ENCODE measurements at places on chromosomes 11 and 22.
A peak's percentile ranks its signal among the peaks of the same experiment; 100 is the strongest.

GRCh38 chr11:58900479-58901420 is 38.5 kb upstream of the GLYATL1 start:
- no peak for DNase-seq

DNA sequence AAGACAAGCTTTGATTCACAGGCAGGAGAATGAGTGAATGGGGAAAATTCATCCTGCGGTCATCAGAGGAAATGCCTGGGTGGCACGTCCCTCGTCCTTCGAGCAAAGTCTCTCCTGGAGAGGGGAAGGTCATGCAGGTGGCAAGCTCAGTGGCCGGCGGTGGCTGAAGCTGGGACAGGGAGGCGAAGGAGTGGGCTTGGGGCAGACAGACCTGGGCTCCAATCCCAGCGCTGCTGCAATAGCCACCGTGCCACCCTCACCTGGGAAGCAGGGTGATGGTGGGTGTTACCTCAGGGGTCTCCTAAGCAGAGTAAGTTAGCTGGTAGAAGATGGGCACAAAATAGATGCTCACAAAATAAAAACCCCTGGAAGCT is 22.4 kb upstream of the CACNG2 start:
- no peak for DNase-seq

DNA sequence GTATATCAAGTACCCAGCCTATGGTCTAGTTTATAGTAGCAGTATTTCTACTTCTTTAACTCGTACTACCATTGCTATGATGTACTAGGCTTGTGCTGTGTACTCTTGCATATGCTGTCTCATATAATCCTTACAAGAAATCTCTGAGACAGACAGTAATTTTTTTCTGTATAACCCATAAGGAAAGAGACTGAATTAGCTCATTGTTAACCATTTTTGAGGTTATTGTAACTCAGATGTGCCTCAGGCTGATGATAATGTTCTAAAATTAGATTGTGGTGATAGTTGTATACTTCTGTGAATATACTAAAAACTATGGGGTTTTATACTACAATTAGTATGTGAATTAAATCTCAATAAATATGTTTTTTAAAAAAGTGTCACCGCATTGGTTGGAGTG is 112.2 kb upstream of the RRM1 start:
- DNase-seq, result no peak

- no peak for DNase-seq
These were observed 28.0 kb downstream of the OR8D1 start for GRCh38 chr11:124285610-124286344.

DNA sequence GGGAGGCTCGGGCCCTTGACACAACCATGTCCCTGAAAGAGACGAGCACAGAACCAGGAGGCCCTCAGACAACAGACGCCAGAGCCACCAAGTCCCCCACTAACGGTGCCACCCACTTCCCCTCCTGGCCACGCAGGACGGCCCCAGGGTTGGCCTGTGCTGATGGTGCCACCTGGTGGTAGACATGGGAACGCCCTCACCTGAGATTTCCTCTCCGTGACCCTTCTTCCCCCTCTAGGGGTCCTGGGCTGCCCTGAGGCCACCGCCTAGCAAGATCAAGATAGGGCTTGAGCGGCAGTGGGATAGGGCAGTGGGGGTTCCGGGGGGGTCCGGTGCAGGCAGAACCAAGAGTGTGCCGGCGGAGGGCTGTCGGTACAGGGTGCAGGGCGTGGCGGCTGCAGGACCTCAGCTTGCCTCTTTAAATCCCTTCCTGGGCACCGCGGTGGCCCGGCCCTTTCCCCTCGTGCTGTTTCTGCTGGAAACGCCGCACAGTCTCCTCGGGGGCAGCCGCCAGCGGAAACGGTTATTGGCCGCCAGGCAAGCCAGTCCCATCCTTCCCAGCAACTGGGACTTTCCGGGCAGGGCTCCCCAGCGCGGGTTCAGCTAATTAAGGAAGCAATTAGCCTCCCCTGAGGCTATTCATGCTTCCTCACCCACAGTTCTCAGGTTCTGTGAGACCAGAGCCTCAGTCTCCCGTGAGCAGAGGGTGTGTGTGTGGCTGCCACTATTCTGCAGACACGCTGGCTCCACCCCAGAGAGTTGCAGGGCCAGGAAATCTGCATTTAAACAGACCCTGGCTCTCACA is 5.5 kb upstream of the NFAM1 start:
- no peak for DNase-seq

- DNase-seq, result no peak
These were observed 16.6 kb downstream of the TUG1 start for GRCh38 chr22:30985561-30986208.

DNA sequence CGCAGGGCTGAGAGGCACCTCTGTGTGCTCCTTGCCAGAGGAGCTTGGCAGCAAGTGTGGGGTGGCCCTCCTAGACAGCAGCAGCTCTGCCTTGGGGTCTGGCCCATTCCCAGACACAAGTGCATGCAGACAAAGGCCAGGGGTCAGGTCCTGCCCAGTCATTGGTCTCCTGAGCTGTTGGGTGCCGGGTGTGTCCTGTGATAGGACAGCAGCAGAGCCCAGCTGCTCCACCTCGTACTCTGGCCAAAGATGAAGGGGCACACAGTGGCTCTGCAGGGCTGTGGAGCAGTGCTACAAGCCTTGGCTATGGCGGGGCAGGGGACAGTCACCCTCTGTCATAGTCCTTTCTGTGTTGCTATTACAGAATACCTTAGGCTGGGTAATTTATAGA is 17.3 kb upstream of the OSBPL5 start:
- peak; percentile 56 for DNase-seq

- no peak for DNase-seq
These were observed 38.8 kb upstream of the POU2AF1 start for GRCh38 chr11:111417766-111418435.

DNA sequence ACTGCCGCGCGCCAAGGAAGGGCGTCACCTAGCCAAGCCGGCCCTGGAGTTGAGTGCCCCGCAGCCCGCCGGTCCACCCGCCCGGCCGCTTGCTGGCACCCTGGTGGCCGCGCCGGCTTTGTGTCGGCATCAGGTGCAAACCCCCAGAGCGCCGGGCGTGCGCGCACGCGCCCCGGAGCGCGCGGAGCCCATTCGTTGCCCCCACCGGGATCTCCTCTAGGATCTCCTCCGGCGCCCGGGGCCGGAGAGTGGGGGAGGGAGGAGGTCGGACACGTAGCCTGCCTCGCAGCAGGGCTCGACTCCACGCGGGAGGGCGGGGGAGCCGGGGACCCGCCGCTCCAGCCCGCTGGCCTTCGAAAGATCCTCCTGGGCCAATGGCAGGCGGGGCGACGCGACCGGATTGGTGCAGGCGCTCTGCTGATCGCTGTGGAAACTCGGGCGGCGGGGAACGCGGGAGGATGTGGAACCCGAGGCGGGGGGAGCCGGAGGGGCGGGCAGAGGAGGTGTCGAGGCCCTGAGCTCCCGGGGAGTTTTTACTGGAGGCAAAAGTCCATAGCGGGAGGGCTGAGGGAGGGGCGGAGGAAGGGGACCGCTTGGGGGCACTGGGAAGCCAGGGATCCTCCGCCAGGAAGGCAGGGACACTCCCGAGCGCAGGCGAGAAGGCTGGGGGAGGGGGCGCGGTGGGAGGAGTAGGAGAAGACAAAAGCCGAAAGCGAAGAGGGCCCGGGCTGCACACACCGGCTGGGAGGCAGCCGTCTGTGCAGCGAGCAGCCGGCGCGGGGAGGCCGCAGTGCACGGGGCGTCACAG is at the start of gene FADS2:
FADS2 (plus strand) TSS at position 730 of the 808 bp plus-strand sequence. CDS start 91 bp downstream, outside the sequence.
- DNase-seq, result peak; percentile 97

- no peak for DNase-seq
These were observed 2.3 kb downstream of the EXT2 start for GRCh38 chr11:44097821-44098220.

- no peak for DNase-seq
These were observed 66.3 kb downstream of the ETS1 start for GRCh38 chr11:128520888-128521681.

- DNase-seq, result no peak
These were observed 90.9 kb downstream of the MICAL2 start for GRCh38 chr11:12200991-12201985.

GRCh38 chr22:35919002-35919542 is 109.6 kb downstream of the RBFOX2 start:
- no peak for DNase-seq

- no peak for DNase-seq
These were observed 2.9 kb upstream of the LMO1 start for GRCh38 chr11:8266246-8267241.

GRCh38 chr11:69416762-69417698 is 64.4 kb upstream of the LINC01488 start:
- peak; percentile 24 for DNase-seq

DNA sequence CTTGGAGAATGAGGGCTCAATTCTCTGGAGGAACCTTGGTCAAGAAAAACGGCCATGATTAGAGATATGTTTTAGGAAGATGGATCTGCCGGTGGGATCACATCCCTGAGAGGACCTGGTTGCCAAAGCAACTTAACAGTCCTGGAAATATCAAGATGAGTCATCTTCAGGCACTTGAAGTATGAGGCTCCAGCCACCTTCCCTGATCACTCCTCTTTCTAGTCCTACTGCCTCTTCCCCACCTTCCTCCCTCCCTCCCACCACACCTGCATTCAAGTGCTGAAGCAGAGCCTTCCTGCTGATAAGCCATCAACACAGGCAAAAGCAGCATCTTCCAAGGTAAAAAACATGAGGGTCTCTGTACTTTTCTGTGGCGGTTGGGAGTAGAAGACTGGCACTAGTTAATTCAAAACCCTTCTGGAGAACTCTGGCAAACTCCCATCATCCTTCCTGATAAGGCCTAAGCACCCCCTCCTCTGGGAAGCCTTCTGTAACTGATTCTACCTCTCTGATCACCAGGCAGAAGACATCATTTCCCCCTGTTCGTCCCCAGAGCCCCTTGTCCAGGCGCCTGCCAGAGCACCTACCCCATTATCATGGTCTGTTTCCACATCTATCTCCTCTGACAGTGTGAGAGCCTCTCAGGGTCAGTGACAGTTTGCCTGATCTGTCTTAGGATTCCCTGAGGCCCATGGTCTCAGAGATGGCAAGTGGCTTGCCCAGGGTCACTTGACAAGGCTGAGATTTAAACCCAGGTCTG is 79.8 kb downstream of the CLPB start:
- DNase-seq, result no peak

DNA sequence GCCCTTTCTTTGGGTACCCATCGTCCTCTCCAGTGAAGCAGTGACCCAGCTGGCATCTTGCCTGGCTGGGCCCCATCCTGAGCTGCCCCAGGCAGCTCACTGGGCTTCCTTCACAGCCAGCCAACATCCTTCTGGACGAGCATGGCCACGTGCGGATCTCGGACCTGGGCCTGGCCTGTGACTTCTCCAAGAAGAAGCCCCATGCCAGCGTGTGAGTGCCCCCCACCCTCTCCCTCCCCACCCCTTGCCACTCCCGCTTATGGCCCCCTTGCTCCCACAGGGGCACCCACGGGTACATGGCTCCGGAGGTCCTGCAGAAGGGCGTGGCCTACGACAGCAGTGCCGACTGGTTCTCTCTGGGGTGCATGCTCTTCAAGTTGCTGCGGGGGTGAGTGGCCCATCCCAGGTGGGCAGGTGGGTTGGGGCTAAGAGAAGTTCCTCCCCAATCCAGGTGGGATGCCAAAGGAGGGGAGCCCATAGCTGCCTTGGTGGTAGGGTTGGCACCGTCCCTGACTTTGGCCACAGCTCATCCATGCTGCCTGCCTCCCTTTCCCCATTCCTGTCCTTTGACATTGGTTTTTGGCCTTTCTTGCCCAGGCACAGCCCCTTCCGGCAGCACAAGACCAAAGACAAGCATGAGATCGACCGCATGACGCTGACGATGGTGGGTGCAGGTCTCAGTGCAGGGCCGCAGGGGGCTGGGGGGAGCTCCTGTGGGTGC is 6.8 kb upstream of the ANKRD13D start:
- peak; percentile 46 for DNase-seq

- no peak for DNase-seq
These were observed 54.2 kb downstream of the GRAMD4 start for GRCh38 chr22:46674367-46674781.

DNA sequence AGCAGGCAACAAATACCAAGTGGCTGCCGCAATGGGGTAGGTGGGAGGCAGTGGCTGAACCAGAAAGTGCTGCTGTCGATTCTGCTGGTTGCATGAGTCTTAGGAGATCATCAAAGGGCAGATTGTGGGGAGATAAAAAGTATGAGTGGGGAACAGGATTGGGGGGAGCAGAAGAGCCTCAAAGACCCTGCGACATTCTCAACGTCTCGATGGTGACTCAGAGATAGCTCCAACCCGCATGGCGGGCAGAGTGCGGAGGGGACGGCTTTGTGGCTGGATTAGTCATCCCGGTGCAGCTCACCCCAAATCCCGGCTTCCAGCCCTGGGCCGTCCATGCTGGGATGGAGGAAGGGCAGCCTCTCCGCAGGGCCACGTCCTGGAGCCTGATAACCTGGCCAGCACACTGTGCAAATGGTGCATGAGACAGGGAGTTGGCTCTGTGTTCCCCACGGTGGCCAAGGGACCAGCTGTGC is 11.6 kb upstream of the RTN4R start:
- no peak for DNase-seq

DNA sequence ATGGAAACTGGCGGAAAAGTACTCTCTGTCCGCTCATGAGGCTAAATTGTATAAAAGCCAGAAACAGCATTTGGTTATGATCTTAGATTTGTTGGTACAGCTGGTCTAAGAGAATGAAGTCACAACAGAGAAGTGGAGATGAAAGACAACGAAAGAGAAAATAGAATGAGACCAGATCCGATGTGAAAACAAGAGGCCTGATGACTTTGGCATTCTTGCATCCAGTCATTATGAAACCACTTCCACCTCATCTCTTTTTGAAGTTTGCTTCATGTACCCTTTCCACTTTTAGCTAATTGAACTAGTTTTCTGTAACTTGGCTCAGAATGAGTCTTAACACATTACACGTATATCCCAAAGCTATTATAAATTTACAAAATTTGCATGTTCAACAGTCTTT is 1431.7 kb downstream of the LRRC4C start:
- no peak for DNase-seq

GRCh38 chr11:83122050-83122449 is 34.9 kb upstream of the PCF11 start:
- no peak for DNase-seq

GRCh38 chr22:26345496-26345895 is 83.6 kb upstream of the ASPHD2 start:
- no peak for DNase-seq

GRCh38 chr11:15577519-15577918 is 462.8 kb downstream of the INSC start:
- no peak for DNase-seq

- no peak for DNase-seq
These were observed 71.5 kb upstream of the VSTM5 start for GRCh38 chr11:93921695-93922468.

DNA sequence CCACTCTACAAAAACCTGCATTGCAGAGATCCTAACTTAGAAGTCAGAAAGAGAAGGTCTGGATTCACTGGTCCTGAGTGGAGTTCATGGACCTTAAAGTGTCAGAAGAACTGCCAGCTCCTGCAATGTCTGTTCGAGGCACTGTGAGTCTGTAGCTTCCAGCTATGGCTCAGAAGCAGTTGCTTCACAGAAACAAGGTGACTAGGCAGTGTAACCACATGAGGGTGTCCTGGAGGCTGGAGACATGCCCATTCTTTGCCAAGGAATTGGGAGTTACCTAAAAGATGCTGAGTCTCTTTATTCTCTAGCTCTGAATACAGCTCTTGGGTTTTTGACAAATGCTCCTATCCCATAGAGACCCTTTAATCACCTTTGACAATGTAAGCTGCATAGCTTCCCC is 130.5 kb downstream of the SPON1 start:
- DNase-seq, result no peak

- no peak for DNase-seq
These were observed 17.0 kb upstream of the MMP12 start for GRCh38 chr11:102891736-102892135.

GRCh38 chr22:42684462-42685195 is 35.4 kb upstream of the CYB5R3 start:
- no peak for DNase-seq

GRCh38 chr11:104964247-104964646 is 4.1 kb downstream of the CASP4 start:
- no peak for DNase-seq

All from RWPE2 (cell line).